Smooth muscle cell of the pulmonary artery (primary cell): ENCODE measurements at places on chromosomes 4 and X. TPM values are rescaled to one million over a fixed set of nuclear protein-coding genes. Genes with fewer than 3 reads are reported as not detected.

Gene RNF150
- total RNA-seq: 3.3 and 5.6 TPM in 2 replicates

Gene DGAT2L6
- not detected in 2 replicates for total RNA-seq

Gene NSUN7
- total RNA-seq: 0.07 TPM in 1 of 2 replicates, not detected in the other

Gene GLRA2
- total RNA-seq: not detected in 2 replicates

Gene GPR50
- total RNA-seq: not detected in 2 replicates

Gene ALB
- total RNA-seq: not detected in 2 replicates

Gene DCAF8L2
- total RNA-seq: 0.20 TPM in 1 of 2 replicates, not detected in the other

Gene DDIT4L
- 5.0 and 17.8 TPM in 2 replicates for total RNA-seq
